T-helper 2 cell treated with Interferon-gamma antibody and Interleukin-4, amounts not matched to agents 5 μg/mL and 100 μg/mL, for 36 hours (primary cell): ENCODE measurements at places on chromosomes 1 and 21.

GRCh38 chr1:34470401-34470800 lies 284.4 kb upstream of the GJB5 start:
- no peaks in the 10 kb centered on the region for H3K36me3 ChIP-seq
- peaks cover 2% of the 10 kb centered on the region for H3K27me3 ChIP-seq
- H3K4me1 ChIP-seq = no peaks in the 10 kb centered on the region
- H3K4me3 ChIP-seq = no peak overlapping the region
- H3K27ac ChIP-seq = no peak overlapping the region

DNA sequence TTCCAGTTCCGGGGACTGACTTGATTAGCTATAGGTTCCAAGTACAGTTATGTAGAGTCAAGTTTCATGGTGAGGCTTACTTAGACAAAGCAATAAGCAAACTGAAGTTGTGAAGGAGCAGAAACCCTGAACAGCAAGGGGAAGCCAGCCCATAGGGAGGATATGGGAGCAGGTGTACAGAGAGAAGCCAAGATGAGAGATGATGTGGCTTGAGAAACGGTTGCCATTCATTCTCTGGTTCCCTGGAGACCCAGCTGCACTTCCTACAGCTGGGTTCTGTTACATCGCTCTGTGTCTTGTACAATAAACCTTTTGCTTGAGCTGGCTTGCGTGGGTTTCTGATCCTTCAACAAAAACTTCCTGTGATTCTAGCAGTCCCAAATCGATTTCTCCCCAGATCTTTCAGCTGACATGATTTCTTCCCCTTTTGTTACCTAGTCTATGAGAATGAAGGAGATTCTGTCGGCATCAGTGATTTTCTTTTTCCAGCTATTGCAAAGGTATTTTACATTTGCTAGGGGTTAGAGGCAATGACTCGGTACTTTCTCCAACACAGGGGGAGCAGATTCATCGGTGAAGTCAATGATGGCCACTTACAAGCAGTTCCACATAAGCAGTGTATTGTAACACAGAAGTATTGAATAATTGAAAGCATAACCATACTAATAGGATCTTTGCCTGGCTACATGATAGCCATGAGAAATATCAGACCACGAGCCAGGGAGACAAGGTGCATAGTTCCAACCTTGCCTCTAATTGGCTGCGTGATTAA lies 67.3 kb downstream of the URB2 start:
- peaks cover 13% of the 10 kb centered on the region for H3K4me1 ChIP-seq
- DNase-seq = no peak
- no peak overlapping the region for H3K4me3 ChIP-seq
- H3K27ac ChIP-seq = no peak overlapping the region
- H3K27me3 ChIP-seq = peaks cover 3% of the 10 kb centered on the region

GRCh38 chr1:173223031-173223380 lies 15.9 kb upstream of the TNFSF4 start:
- no peak overlapping the region for H3K4me3 ChIP-seq
- peaks cover 3% of the 10 kb centered on the region for H3K27me3 ChIP-seq
- H3K27ac ChIP-seq = no peak overlapping the region
- no peaks in the 10 kb centered on the region for H3K36me3 ChIP-seq
- no peak for DNase-seq

DNA sequence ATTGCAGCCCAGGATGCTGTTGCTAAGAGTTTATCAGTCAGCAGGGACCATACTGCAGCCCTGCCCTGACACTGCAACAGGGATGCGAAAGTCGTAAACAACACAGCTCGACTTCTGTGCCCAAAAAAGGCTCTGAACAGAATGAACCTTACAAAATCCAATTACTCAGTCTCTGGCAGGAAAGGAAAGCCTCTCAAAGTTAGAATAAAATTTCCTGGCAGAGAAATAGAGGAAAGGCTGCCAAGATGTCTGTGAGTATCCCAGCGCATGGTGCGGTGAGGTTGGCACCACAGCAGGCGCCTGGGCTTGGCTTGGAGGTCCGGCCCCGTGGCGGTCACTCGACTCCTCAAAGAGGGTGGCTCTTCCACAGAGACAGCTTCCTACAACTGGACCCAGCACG lies 185.8 kb downstream of the PCP4 start:
- no peak overlapping the region for H3K4me3 ChIP-seq
- H3K36me3 ChIP-seq = no peaks in the 10 kb centered on the region
- H3K4me1 ChIP-seq = no peaks in the 10 kb centered on the region
- H3K27ac ChIP-seq = no peak overlapping the region

- no peaks in the 10 kb centered on the region for H3K36me3 ChIP-seq
- H3K27ac ChIP-seq = no peak overlapping the region
- no peak overlapping the region for H3K4me3 ChIP-seq
- peaks cover 15% of the 10 kb centered on the region for H3K4me1 ChIP-seq
- no peak for DNase-seq
These were observed 4.4 kb upstream of the ADAMTS1 start for GRCh38 chr21:26849428-26850115.

DNA sequence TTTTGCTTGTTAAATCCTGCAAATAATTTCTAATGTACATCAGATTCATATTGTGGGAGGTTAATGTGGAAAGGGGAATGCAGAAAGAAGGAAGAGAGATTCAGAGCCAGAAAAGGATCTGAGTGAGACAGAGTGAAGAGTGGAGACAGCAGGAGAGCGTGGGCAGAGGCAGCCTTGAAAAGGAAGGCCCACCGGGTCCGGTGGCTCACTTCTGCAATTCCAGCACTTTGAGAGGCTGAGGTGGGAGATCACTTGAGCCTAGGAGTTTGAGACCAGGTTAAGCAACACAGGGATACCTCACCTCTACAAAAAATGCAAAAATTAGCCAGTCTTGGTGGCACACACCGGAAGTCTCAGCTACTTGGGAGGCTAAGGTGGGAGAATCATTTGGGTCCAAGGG lies 222.0 kb upstream of the RAB4A start:
- H3K27me3 ChIP-seq = peaks cover 35% of the 10 kb centered on the region
- H3K36me3 ChIP-seq = no peaks in the 10 kb centered on the region
- H3K4me1 ChIP-seq = peaks cover 5% of the 10 kb centered on the region
- H3K27ac ChIP-seq = no peak overlapping the region
- no peak overlapping the region for H3K4me3 ChIP-seq

GRCh38 chr1:234331507-234331906 lies 41.7 kb upstream of the COA6 start:
- H3K4me1 ChIP-seq = peaks cover 5% of the 10 kb centered on the region
- DNase-seq = no peak
- peaks cover 37% of the 10 kb centered on the region for H3K27me3 ChIP-seq
- H3K36me3 ChIP-seq = no peaks in the 10 kb centered on the region

- no peak overlapping the region for H3K27ac ChIP-seq
- no peak overlapping the region for H3K4me3 ChIP-seq
- DNase-seq = no peak
These were observed 30.2 kb upstream of the GBP5 start for GRCh38 chr1:89302697-89303332.

DNA sequence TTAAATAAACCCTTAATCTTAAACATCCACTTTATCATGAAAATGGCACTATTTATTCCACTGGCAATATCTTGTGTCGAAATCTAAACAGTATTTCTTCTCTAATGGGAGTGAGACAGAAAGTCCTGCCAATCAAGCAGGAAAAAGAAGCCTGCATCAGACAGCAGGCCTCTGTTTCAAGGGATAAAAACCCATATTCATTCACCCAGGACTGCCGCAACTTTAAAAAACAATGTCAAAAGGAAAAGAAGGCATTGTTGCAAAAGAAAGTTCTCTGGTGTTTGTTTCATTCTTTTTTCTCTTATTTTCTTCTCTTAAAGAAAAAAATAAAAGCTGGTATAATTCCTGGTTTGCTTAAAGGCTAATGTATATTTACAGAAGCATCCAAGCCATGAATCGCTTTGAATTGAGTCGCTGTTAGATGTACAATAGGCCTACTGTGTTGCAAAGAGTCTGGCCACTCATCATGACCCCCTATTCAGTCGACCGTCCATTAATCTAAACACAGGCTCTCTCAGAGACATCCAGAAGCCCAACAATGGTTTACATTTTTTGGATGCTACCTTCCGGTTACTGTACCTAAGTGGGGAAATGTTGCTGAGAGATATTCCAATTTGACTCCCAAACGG lies 48.7 kb upstream of the ZC3H11B start:
- H3K27me3 ChIP-seq = peaks cover 7% of the 10 kb centered on the region
- H3K36me3 ChIP-seq = no peaks in the 10 kb centered on the region
- H3K4me1 ChIP-seq = peaks cover 8% of the 10 kb centered on the region
- DNase-seq = no peak
- H3K27ac ChIP-seq = no peak overlapping the region

DNA sequence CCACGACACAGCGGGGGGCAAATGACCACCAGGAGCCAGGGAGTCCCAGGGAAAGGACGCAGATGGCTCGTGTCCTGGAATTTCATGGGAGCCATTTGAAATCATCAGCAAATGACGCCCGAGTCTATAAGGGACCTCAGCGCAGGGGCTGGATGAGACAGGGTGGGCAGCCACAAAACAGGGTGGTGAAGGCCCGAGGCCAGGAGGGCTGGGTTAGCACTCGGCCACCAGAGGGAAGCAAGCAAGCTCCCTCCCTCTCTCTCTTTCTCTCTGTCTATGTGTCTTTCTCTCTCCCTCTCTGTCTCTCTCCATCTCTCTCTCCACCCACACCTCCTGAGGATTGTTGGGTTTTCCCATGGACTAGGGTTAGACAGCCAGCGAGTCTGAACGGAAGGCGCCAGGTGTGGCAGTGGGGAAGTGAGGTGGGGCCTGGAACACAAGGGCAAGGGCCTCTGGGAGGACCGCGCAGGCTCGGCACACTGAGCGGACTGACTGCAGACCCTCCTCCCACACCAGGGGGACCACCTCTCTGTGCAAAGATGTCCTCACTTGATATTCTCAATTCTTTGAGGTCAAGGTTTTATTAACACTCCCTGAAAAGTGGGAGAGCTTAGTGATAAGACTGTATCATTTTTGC lies 73.8 kb upstream of the TMPRSS2 start:
- H3K27me3 ChIP-seq = peaks cover 2% of the 10 kb centered on the region
- no peak overlapping the region for H3K4me3 ChIP-seq
- no peak overlapping the region for H3K27ac ChIP-seq
- no peak for DNase-seq

DNA sequence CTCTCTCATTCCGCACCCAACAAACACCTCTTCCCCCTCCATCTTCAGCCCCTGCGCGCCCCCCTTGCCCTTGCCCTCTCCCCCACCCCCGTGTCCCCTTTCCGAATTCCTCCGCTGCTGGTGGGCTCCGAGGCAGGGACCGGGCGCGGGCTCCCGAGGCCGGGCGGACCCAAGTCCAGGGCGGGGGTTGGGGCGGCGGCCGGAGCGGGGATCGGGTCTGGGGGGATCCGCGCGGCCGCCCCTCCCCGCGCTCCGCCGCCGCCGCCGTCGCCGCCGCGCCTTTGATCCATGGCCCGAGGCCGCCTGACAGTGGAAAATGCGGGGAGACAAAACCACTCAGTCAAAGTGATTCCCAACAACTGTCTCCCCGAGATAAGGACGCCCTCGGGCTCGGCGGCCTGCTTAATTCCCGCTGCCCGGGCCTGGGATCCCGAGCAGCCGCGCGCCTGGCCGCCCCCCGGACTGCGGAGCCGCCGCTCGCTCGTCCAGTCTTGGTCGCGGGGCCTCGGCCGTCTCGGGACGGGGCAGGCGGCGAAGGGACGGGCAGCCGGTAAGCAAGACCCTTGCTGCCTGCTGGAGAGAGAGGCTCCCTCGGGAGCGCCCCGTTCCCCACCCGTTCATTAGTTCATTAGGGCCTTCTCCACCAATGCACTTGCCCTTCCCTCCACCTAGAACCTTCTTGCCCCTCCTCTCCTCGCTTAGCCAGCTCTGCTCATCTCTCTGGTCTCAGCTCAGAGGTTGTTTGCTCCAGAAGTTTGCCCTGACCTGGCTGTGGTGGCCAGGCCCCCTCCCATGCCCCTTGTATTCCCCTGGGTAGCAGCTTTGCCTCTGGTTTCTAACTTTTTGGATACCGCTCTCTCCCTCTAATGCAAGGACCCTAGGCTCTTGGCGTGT lies 86.4 kb downstream of the PAX7 start:
- H3K4me1 ChIP-seq = peaks cover 3% of the 10 kb centered on the region
- no peak overlapping the region for H3K4me3 ChIP-seq
- DNase-seq = no peak
- no peak overlapping the region for H3K27ac ChIP-seq
- H3K27me3 ChIP-seq = peaks cover 51% of the 10 kb centered on the region

DNA sequence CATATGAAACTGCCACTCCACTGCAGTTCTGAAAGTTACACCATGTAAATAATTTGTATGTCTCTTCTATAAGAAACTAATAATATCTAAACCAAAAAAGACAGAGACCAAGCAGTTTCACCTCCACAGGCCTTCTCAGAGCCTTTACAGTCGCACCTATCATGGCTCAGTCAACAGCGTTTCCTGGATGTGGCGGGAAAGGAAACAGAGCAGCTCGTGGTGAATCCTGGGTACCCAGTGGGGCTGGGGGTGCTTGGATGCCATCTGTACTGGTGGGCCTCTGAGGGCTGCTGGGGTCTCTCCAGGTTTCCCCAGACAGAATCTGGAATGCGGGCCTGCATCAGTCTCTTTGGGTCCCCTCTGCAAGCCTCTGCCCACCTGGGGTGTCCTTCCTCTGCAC lies 100.2 kb upstream of the CASZ1 start:
- no peaks in the 10 kb centered on the region for H3K36me3 ChIP-seq
- no peak overlapping the region for H3K27ac ChIP-seq
- no peak for DNase-seq
- no peaks in the 10 kb centered on the region for H3K4me1 ChIP-seq
- no peak overlapping the region for H3K4me3 ChIP-seq
- H3K27me3 ChIP-seq = peaks cover 6% of the 10 kb centered on the region

GRCh38 chr21:29181799-29182470 lies 51.5 kb downstream of the MAP3K7CL start:
- no peaks in the 10 kb centered on the region for H3K36me3 ChIP-seq
- no peak for DNase-seq
- H3K4me3 ChIP-seq = peak overlapping the region; percentile 57
- peaks cover 7% of the 10 kb centered on the region for H3K4me1 ChIP-seq

- no peak overlapping the region for H3K27ac ChIP-seq
- H3K4me3 ChIP-seq = no peak overlapping the region
- H3K36me3 ChIP-seq = no peaks in the 10 kb centered on the region
- H3K27me3 ChIP-seq = no peaks in the 10 kb centered on the region
- H3K4me1 ChIP-seq = no peaks in the 10 kb centered on the region
These were observed 687.7 kb downstream of the PTPRU start for GRCh38 chr1:29924017-29924431.

DNA sequence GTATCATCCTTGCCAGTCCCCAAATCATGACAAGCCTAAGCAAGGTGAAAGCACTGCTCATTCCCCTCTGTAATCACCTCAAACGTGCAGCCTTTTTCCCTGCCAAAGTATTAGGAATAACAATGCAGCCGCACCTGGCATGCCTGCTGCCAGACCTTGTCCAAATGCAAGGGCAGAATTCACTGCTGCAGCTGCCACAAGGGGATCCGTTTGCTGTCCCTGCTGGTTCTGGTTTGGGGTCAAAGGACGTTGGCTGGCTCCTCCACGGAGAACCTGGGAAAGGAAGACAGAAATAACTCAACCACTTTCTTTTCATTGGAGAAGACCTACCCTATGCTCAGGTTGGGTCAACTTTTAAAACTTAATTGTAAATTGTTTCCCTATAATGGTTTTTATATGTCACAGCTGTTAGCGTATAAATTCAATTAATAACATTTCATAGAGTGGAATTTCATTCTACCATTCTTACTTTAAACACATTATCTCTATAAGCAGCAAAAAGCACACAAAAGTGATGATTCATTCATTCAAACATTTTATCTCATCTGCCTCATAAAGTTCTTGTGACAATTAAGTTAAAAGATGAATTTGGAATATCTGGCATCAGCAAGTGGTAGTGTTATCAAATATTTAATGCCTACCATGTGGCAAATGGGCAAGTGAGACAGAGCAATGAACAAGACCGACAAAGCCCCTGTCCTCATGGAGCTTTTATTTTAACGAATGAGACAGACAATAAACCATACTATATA lies 59.8 kb upstream of the SDC3 start:
- no peak overlapping the region for H3K27ac ChIP-seq
- no peak overlapping the region for H3K4me3 ChIP-seq
- H3K27me3 ChIP-seq = no peaks in the 10 kb centered on the region
